ENCODE measurements at places on chromosomes 11 and 22.

DNA sequence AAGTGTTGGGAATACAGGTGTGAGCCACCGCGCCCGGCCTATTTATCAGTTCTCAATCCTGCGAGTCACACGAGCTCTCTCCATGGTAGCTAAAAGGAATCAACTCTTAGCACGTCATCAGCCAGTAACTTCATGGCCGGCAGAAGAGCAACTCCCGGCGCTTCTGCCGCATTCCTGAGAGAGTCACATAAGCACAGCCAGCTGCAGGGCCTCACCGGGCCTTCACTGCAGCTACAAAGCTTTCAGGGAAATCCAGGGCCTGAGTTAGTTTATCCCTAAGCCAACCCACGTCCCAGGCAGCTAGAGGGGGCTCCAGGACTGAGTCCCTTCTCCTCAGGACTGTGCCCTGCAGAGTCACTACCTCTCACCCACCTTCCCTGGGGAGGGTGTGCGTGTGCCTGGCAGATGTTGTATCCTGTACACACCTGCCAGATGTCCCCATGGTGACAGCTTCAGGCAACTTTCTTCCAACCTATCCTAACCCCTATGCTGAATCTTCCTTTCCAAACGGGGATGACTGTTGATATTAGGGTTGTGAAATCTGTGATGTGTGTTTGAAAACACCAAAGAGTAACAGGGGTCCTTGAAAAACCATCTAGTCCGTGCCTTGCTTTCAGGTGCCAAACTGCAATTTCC, 45.9 kb upstream of the ARFGAP3 start:
- DNase-seq, result no peak

DNA sequence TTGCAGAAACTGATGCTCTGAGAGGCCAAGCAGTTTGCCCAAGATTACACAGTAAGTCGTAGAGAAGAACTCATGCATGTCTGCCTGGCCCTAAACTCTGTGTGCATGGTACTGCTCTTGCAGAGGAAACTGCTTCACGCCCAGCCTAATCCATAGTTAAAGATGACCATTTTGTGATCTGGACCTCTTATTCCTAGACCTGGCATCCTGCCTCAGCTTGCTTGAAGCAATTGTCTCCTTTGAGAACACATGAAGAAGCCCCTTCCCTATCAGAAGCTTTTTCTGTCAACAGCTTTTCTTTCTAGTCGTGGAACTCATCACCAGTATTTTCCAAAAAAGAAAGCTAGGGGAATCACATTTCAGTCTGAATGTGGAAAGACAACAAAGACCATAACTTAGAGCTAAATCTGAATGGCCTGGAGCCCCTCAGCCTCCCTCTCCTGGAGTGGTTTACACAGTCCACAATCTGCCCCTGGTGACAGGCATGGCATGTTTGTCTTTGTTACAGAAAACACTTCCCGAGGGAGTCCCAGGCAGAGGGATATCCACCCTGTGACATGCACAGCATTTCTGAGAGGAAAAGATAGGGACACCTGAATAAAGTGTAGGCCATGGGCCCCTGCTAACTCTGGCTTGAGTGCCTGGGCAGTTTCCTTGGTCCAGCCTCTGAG, 2.9 kb upstream of the FZD4 start:
- no peak for DNase-seq

- no peak for DNase-seq
Measured at GRCh38 chr11:120248551-120249278, 8.8 kb downstream of the POU2F3 start.

GRCh38 chr11:96084610-96085318, 160.9 kb upstream of the MTMR2 start:
- no peak for DNase-seq

DNA sequence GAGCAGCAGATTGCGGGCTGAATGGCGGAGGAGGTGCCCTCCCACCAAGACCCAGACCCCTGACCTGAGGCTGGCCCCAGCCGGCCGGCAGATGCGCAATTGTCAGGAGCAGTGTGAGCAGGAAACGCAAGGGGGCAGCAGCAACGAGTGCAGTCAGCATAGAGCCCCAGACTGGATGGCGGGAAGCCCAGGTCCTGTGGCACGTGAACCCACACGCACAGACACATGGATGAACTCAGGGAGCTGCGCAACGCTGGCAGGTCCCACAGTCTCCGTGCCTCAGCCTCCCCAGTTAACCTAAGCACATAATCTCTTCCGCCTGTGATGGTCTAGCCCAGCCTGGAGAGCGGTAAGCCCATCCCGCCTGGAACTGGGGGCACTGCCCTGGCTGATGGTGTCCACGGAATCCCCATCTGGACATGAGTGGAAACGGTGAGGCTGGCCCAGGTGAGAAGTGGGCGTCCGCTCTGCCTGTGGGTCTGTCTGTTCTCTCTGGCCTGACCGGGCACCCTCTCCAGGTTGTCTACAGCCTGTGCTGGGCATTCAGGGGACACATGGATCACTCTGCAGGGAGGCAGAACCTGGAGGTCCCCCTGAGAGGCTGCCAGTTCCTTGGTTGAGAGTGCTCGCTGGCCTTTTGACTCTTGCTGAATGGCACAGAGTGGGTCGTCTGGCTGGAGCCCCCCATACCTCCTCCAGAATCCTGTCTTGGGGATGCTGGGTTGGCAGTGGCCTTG, 626 bp upstream of the TBX10 start:
- DNase-seq, result peak; percentile 67

DNA sequence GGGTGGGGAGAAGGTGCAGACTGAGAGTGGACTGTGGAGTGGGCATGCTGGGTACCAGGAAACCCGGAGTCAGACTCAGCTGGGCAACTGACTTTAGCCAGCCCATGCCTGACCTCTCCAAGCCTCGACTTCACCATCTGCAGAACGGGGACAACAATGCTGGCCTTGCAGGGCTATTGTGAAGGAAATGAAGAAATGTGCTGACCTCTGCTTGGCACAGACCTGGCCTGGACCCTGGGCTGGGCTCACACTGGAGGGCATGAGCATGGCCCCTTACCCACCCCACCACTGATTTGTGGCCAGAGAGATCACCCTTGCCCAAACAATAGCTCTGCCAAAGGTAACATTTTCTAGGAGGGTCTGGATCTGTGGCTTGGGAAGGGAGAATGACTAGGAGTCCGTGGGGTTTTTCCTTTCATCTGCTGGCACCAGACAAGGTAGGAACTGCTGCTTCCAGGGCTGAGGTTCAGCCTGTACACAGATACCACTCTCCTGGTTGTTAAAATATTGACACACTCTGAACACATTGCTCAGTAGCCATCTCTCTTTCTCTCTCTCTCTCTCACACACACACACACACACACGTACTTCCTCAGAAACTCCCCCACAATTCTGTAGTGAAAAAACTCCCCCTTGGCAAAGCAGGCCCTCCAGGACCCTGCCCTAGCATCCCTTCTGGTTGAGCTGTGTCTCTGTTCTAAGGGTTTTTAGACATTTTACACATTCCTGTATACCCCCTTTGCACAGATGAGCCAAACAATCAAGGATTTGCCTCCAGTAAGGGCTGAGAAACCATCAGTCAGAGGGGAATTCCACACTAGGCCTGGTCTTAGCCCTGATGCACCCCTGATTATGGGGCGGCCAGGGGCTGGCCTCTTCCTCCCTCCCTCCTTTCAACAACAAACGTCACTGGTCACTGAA, 1.0 kb downstream of the MOGAT2 start:
- no peak for DNase-seq

DNA sequence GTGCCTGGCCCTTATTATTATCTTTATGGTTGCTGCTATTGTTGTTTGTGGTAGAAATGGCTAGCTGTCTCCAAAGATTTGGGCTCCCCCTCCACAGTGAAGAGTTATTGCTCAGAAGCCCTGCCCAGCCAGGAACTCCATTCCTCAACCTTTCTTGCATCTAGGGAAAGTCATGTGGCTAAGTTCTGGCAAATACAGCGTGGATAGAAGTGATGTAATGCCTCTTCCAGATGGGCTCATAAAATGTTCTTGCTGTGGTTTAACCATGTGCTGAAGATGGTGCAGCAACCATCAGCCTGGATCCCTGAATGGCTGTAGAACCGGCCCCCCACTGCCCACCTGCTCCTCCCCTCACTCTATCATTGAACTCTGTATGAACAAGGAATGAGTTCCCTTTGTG, 203.5 kb upstream of the E2F8 start:
- no peak for DNase-seq

- no peak for DNase-seq
Measured at GRCh38 chr11:128903248-128904061, 12.3 kb downstream of the KCNJ5 start.

DNA sequence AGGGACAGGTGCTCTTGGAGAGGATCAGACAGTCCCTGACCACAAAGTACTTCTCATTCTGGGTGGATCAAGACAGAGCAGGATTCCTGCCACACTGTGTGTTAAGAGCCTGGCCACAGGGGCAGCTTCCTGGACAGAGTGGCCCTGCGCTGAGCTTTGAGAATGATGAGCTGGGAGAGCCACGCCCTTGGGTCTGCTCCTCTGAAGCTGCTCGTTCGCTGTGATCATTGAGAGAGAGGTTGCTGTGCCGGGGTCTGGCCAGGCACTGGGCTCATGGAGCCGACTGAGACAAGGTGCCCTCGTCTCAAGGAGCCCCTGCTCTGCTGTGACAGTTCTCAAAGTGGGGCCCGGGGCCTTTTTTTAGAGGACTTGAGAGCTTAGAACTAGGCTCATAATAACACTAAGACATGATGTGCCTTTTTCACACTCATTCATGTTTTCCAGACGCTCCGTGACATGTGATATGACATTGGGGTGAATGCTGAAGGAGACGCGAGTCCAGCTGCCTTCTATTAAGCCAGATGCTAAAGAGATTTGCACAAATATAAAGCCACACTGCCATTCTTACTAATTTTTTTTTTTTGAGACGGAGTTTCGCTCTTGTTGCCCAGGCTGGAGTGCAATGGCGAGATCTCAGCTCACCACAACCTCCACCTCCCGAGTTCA, 1.6 kb upstream of the MFRP start:
- no peak for DNase-seq

GRCh38 chr11:132784441-132784840, 747.9 kb downstream of the OPCML start:
- DNase-seq, result no peak

DNA sequence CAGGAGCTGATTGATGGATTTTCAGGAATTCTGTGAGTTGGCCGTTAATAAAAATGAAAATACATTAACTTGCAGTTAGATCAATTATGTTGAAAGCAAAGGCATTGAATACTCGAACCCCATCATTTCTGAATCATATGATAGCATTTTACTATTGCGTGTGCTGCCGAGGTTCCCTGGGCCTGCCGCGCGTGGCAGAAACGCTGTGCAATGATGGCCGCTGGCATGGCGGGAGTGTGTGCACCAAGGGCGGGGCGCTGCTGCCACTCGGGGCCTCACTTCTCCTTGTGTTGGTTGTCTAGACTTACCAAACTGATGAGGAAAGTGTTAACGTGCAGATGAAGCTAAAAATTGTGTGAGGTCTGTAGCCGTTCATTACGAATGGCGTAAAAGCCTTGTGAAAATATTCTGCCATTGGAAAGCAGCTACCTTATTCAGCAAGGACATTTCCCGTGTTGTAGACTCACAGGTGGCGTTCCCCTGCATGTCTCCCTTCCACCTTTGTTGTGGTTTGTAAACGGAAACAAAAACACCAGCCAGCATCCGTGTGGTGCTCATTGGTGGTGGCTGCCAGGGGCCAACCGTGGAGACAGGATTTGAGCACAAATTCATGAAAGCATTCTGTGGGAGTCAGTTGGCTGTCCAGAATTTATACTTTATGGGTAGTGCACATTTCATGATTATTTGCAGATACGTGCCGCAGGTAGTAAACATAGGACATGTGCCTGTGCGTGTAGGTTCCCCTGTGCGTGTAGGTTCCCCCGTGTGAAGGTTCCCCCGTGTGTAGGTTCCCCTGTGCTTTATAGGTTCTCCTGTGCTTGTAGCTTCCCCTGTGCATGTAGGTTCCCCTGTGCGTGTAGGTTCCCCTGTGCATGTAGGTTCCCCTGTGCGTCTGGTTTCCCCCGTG, 5.9 kb upstream of the GRAMD4 start:
- peak; percentile 63 for DNase-seq

- DNase-seq, result no peak
Measured at GRCh38 chr11:16778286-16778685, 39.8 kb downstream of the C11orf58 start.

DNA sequence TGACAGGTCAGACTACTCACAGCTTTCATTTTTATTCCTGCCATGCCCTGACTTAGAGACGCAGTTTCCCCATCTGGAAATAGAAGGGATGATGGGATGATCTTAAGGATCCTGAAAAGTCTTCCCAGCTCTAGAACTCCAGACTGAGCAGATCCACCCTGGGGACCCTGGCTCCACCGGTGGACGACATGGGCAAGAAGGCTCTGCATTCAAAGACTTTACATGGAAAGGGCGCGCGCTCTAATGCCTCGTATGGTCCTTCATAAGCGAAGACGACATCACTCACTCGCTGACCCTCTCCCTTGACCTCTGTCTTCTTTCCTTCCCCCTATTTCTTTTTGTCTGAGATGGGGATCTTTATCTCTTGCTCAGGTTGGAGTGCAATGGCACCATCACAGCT, 24.4 kb upstream of the PHF21B start:
- no peak for DNase-seq

- DNase-seq, result no peak
Measured at GRCh38 chr11:5938603-5938965, 3.5 kb upstream of the OR56A3 start.

DNA sequence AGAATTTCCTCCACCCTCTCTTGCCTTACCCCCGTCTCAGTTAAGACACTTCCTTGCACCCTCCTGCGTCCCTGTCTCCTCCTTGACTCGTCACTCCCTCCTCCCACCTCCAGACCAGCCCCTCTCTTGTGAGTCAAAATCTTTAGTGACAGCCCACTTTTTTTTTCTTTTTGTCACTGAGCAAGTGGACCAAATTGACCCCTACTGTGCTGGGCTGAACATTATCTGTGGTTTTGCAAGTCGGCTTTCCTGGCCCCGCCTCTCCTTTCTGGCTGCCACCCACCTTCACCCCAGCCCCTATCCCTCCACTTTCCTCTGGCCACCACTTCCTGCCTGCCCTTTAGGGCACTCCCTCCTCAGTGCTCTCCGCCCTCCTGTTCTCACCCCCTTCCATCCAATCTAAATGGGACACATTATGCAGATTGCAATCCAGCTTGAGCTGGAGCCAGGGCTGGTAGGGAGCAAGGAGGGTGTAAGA, at the start of gene APLNR:
TSS of gene APLNR (minus strand) at position 47 of the 478 bp plus-strand sequence. CDS start 246 bp downstream, outside the sequence.
- no peak for DNase-seq

DNA sequence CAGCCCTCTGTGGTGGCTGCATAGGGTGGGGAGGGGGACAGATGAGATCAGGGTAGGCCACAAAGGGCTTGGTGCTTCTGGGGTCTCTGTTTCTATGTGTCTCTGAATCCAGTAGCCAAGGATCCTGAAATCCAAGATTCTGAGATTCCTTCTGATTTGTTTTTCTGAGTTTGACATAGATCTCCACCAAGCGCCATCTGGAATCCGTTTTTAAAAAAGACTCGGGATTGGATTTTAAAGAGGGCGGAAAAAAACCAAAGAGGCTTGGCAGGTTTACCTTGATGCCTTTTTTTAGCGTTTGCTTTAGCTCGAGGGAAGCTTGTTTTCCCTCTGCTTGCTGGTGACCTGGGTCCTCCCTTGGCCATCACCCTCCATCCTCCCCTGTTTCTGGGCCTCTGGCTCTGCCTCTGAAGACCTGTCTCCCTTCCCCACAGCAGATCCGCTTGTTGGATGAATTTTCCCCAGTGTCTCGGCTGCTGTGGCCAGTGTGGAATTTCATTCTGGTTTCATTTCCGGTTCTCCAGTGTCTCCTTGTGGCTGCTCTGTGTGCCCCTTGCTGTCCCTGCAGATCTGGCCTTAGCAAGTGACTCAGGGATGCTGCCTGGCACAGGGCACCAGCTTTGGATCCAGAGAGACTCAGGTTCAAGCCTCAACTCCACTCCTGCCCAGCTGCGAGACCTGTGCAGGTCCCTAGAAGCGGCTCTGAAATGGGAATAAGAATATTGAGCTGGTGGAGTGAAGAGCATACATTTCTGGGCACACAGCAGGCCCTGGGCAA, 15.1 kb downstream of the SYNGR1 start:
- no peak for DNase-seq
